Pulmonary artery endothelial cell (primary cell): ENCODE measurements at places on chromosomes 5 and 9. TPM values are rescaled to one million over a fixed set of nuclear protein-coding genes. Genes with fewer than 3 reads are reported as not detected.

Gene HSPA9
- 297 and 407 TPM in 2 replicates for total RNA-seq

Gene MXD3
- 14.0 and 19.8 TPM in 2 replicates for total RNA-seq

Gene MOB3B
- 0.07 TPM in 2 replicates for total RNA-seq

Gene ESM1
- total RNA-seq = 466 and 764 TPM in 2 replicates

Gene SMIM33
- under 0.01 TPM in 1 of 2 replicates, not detected in the other for total RNA-seq

Gene CMBL
- 6.1 and 7.1 TPM in 2 replicates for total RNA-seq

Gene MELK
- total RNA-seq = 28.6 and 49.0 TPM in 2 replicates

Gene ATOSB
- 17.7 and 19.7 TPM in 2 replicates for total RNA-seq

Gene MED10
- 9.2 and 12.9 TPM in 2 replicates for total RNA-seq

Gene PPP1R2B
- total RNA-seq = 0.07 TPM in 2 replicates

Gene SLC6A19
- not detected in 2 replicates for total RNA-seq

Gene PCDHGA6
- 1.3 and 1.4 TPM in 2 replicates for total RNA-seq

Gene IER5L
- 13.4 and 18.8 TPM in 2 replicates for total RNA-seq

Gene ROPN1L
- 0.42 and 0.59 TPM in 2 replicates for total RNA-seq

Gene SPRY4
- total RNA-seq = 7.4 and 8.8 TPM in 2 replicates

Gene QRFP
- total RNA-seq = not detected in 2 replicates

Gene LCN1
- not detected in 2 replicates for total RNA-seq

Gene GM2A
- total RNA-seq = 15.6 and 18.5 TPM in 2 replicates

Gene NIPAL4
- not detected in 2 replicates for total RNA-seq

Gene TEK
- 98.9 and 100 TPM in 2 replicates for total RNA-seq

Gene TAS2R1
- not detected in 2 replicates for total RNA-seq

Gene TIGD6
- total RNA-seq = 5.0 and 5.6 TPM in 2 replicates

Gene TOR4A
- total RNA-seq = 28.9 and 35.3 TPM in 2 replicates

Gene CRB2
- not detected in 2 replicates for total RNA-seq

Gene FAM221B
- not detected in 2 replicates for total RNA-seq

Gene LIFR
- 35.8 and 37.4 TPM in 2 replicates for total RNA-seq

Gene CHSY3
- total RNA-seq = 2.1 and 3.6 TPM in 2 replicates

Gene VLDLR
- total RNA-seq = 2.7 and 9.9 TPM in 2 replicates

Gene GARNL3
- 3.1 and 4.4 TPM in 2 replicates for total RNA-seq

Gene ZNF300
- total RNA-seq = 4.4 and 10.3 TPM in 2 replicates

Gene RAPGEF6
- total RNA-seq = 21.4 and 23.8 TPM in 2 replicates
